Endodermal cell (in vitro differentiated cells): ENCODE measurements at places on chromosomes 7 and 10. TPM values are rescaled to one million over a fixed set of nuclear protein-coding genes. Genes with fewer than 3 reads are reported as not detected.

TRAPPC14 gene
- total RNA-seq = 26.6 and 30.0 TPM in 2 replicates

DNA sequence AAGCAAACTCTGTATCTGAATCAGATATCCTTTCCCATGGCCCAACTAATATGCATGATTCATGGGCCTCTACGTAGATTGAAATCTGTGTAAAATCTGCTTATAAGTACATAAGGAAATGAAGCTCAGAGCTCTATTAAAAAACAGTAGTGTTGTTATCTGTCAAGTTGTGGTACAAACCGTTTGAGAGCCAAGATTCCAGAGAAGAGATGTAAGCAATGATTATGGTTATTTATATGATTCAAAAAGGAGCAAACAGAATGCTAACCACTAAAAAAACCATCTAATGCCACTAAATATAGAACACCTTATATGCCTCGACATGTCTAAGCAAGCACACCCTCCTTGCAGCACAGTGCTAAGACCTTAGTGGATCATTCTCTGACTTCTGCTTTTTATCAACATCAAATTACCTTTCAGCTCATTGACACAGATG, 26.6 kb downstream of the RPP38 start:
- no peak for DNase-seq

ANKRD1 gene
- 25.4 to 42.6 TPM (median 41.0 TPM) in 3 replicates for total RNA-seq

MACC1 gene
- 1.4 and 2.8 TPM in 2 replicates for total RNA-seq

CAV2 gene
- total RNA-seq = 7.4 to 13.5 TPM (median 7.5 TPM) in 3 replicates

- DNase-seq = no peak
Measured at GRCh38 chr10:78913219-78914059, 155.3 kb upstream of the ZMIZ1 start.

DNA sequence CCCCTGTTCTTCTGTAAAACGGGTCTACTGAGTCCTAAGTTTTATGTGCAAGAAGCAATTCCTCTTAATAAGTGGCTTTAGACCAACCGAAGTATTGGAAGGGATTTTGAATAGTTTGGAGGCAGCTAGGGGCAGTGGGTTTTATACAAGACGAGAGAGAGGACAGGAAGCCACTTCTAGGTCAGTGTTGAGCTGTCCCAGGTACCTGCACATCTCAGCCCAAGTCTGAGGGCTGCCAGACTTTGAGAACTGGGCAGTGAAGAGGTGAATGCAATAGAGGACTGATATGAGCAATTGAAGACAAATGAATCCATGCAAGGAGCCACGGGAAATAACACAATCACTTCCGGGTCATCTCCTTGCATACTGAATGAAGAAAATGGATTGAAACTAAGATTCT, 273.5 kb downstream of the KLF6 start:
- DNase-seq = no peak

PGAM2 gene
- total RNA-seq = 1.3 to 1.9 TPM (median 1.6 TPM) in 3 replicates

PTTG1IP2 gene
- total RNA-seq = not detected in 2 replicates

DNA sequence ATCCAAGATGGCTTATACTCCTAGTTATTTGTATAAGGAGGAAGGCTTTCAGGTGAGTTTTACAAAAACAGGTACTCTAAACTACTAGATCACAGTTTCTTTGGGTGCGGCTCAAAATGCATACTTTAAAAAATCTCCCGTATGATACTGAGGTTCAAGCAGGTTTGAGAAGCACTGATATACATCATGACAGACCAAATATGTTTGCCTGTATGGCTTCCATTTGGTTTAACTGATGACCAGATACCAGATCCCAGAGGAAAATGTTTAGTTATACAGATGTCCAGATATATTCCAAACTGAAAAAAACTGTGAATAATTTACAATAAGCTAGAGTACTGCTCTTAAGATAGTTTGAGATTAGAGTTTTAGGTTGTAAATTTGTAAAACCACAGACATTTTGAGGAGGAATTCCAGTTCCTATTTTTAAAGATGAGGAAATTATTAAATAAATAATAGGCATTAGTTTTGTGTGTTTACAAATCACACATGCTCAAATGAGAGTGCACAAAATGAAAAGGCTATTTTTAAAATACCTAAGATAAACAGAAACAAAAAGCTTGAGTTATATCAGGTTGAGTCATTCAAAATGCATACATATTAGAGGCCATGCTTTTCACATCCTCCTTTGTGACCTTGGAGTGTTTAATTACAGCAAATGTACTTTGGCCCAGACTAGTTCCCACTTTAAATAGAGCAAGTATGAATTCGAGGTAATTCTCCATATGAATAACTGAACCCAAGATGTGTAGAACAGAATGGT, 60.5 kb downstream of the SEMA3C start:
- DNase-seq = no peak

DNA sequence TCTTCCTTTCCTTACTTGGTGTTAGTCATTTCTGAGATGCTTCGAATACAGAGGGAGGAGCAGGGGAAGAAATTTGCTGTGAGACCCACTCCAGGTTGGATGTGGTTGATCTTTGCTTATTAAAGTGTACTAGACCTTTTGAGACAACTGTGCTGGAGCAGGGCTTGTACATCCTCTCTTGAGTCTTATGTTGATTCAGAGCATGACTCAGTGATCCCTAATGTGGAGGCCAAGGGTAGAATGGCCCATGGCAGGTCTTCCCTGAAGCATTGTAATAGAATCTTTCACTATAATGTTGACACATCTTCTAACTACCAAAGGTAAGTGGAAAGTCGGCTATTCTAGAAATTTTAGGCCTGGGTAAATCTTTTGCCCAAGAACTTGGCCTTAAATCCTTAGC, 17.0 kb upstream of the SFR1 start:
- DNase-seq = no peak

RAMP3 gene
- not detected in 3 replicates for total RNA-seq

NPY gene
- not detected in 3 replicates for total RNA-seq

NODAL gene
- total RNA-seq = 18.2 to 135 TPM (median 19.2 TPM) in 3 replicates

DNA sequence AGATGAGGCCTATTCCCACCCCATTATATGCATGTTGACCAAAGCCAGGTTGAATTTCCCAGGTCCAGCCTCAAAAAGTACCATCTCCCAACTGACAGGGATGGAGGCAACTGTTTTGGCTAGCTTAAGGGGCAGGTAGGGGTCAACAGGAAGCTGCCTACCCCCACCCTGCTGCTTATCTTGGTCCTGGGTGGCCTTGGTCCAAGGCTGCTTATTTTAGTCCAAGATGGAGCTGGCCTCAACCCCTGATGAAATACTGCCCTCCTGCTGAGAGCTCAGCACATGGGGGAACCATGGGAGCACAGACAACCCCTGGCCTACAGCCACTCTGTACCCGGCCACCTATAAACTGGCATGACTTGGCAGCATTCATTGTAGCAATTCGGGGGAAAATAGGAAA, 23.1 kb downstream of the MYO1G start:
- peak; percentile 32 for DNase-seq

DNA sequence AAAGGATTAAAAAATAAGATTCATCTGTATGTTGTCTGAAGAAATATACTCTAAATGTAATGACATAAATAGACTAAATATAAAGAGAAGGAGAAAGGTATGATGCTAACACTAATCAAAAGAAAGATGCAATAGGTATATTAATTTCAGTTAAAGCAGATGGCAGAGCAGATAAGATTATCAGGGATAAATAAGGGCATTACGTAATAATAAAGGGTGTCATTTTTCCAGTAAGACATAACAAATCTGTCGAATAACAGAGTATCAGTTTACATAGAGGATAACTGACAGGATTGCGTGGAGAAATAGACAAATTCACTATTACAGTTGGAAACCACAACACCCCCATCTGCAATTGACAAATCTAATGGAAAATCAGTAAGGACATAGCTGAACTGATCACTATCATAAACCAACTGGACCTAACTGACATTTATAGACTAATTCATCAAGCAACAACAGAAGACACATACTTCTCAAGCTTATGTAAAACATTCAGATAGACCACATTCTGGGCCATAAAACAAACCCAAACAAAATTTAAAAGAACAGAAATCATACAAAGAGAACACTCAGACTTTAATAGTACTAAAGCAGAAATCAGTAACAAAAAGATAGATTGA, 384.1 kb upstream of the COBL start:
- DNase-seq = no peak

DNA sequence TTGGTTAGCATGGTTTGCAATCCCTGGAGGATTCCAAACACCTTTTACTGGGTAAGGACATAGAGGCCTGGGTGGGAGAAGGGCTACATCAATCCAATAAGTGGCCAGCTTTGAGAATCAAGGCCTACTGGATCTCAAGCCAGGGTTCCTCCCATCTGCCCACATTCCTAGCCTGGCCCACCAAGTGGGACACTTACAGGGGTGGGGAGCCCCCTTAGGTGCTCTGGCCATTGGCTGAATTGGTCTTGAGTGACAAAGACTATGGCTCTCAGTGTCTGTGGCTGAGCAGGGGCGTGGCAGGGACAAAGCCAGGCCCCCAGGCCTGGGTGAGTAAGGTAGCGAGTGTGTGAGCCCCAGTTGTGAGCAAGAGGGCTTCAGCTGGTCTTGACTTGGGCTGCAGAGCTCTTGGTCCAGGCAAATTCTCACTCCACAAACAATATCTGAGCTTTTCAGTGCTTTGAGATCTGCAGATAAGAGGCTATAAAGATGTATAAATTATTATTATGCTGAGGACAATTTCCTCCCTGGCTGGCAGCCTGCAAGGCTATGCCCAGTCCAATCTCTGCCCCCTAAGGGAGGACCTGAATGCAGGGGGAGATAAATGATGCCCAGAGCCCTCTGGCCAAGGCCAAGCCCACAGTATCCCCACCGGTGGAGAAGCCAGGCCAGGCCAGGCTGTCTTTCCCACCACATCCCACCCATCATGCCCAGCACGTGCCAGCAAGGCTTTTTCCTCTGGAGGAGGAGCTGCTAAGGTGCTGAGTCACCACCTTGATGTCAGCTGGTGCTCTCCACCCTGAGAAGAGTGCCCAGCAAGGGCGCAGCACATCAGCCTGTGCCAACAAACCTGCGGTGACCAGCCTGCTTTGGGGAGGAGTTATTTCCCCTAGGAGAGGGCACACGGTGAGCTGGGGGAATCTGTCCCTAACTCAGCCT, 80.7 kb upstream of the DUSP5 start:
- no peak for DNase-seq

DNA sequence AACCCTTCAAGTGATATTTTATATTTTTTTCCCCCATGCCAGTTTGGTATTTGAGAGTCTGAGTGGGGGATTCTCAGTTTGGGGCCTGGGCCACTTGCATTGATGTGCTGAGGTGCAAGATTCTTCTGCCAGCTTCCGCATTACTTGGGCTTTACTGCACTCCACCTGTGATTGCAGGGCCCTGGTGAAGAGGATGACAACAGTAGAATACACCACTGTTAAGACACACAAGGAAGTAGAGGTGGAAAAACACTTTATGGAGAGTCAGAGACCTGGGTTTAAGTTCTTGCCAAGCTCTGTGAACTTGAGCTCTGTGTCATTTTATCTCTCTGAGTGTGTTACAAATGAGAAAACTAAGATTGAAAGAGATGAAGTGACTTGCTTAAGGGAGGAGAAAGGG, 209.4 kb downstream of the LRMDA start:
- DNase-seq = no peak

DNA sequence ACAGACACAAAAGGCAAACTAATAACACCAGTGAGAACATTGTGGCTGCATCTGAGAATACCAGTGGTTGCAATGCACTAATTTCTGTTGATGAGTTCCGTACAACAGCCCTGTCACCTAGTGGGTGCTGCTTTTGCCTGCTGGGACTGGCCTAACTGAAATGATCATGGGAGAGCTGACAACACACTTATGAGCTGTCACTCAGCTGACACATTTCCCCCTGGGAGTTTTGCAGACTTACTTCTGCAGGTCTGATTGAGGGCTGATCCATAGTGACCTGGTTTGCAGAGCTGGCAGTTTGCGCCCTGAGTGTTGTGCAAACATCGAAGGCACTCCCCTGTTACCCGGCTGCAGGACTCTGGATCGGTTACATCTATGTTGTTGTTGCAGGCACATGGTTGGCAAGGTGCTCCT, 60.6 kb upstream of the LAMB1 start:
- DNase-seq = no peak

DNAJC12 gene
- total RNA-seq = not detected in 3 replicates

DNA sequence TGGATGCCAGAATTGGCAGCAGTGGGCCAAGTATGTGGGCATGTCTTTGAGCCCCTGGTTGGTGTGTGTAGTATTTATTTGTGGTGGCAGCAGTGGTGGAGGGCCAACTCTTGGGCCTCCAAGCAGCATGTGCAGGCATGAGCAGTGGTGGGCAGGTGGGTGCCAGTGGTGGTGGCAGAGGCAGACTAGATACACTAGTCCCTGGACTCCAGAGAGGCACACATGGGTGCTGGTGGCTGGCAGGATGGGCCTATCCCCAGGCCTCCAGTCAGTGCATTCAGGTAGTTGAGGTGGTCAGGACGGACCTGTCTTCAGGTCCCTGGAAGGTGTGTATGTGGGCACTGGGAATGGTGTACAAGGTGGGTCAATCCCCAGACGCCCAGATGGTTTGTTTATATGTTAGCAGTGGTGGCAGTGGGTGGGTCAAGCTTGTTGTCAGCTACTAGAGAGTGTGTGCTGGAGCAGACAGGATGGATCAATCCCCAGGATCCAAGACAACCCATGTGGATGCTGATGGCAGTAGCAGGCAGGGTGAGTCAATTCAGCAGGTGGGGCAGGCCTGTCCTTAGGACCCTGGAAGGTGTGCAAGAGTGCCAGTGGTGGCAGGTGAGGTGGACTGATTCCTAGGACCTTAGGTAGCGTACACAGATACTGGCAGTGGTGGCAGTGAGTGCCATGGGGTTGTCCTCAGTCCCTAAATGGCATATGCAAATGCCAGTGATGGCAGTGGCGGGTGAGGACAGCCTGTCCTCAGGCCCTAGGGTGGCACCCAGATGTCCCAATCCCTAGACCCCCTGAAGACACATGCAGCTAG, 294.3 kb downstream of the RPS24 start:
- DNase-seq = no peak

VPS37D gene
- 5.8 and 6.1 TPM in 2 replicates for total RNA-seq

KIAA1217 gene
- total RNA-seq = 22.2 and 25.4 TPM in 2 replicates

DNA sequence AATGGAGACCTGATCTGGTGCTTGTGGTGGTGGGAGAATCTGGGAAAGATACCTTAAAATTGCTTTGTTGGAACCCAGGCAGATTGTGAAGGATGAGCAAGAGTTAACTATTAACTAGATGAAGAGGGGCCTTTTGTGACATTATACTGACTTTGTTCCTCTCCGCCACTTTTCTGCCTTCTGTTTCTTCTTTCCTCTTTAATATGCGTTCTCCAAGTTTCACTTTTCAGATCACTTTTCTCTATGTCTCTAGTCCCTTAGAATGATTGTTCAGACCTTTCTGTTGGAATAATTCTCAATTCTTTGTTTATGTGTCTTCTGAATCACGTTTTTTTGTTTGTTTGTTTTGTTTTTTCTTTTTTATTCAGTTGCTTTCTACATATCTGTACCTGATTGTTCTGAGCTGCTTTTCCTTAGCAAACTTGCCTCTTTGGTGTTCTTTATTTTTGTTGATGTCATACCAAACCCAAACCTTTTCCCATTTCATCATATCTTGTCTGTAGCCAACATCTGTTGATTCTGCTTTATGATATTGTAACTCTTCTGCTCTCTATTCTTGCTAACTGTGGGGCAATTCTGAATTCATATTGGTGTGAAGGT, 2.8 kb downstream of the BMPR1A start:
- DNase-seq = no peak

ADAM12 gene
- 0.52 TPM in 1 of 3 replicates, not detected in the others for total RNA-seq

OLAH gene
- total RNA-seq = not detected in 3 replicates

NCAPG2 gene
- 51.7 to 79.2 TPM (median 77.1 TPM) in 3 replicates for total RNA-seq
